ENCODE measurements at places on chromosomes 2 and 18. TPM values are rescaled to one million over a fixed set of nuclear protein-coding genes. Genes with fewer than 3 reads are reported as not detected.

DNA sequence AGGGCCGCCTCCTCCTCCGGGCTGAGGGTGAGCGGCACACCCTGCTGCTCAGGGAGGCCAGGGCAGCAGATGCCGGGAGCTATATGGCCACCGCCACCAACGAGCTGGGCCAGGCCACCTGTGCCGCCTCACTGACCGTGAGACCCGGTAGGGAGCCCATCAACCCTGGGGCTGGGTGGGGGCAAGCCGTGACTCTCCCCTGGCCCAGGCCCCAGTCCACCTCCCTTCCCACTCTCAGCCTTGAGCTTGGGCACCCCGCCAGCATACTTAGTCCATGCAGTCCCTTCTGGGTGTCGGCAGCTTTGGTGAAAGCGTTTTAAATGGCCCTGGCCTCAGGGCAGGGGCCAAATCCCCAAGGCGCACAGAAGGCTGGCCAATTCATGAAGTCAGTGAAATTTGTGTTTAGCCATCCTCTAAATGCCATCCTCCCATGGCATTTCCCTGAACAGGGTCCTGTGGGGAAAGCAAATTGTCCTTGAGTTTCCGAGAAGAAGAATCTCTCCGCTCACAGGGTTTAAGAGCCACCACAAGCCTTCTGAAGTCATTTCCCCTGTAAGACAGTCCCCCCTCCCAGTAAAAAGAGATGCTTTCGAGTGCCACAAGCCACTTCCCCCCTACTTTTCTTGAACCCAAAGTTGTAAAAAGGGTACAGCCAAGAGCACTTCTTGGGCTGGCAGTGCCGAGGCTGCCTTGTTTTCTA is 17.2 kb downstream of the SPEG start:
- peak overlapping the region; percentile 99 for H3K27ac ChIP-seq
- H3K36me3 ChIP-seq = peaks cover 46% of the 10 kb centered on the region
- peak; percentile 90 for DNase-seq
- H3K4me1 ChIP-seq = peaks cover 56% of the 10 kb centered on the region

GRCh38 chr2:132668987-132669907 is 758 bp downstream of the LYPD1 start:
- H3K27ac ChIP-seq = no peak overlapping the region
- no peaks in the 10 kb centered on the region for H3K36me3 ChIP-seq
- no peak for DNase-seq
- H3K4me3 ChIP-seq = peak overlapping the region; percentile 55
- H3K4me1 ChIP-seq = peaks cover 21% of the 10 kb centered on the region
- no peaks in the 10 kb centered on the region for H3K27me3 ChIP-seq

The CERKL gene
- total RNA-seq = not detected

DNA sequence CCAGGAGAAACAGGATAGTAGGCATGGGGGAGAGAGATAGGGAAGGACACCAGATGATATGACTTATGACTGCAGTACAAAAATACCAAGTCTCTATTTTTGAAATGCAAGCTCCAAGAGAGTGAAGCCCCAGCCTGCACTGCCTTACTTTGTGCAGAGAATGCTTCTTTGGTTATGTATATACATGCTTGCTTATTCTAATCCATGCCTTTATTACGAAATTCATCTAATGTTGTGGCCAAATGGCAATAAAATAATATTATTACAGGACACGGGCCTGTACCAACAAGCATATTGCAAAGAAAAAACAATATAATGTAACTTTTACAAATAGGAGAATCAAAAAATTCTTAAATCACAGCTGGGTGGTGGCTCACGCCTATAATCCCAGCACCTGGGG is 110.8 kb downstream of the BCL11A start:
- no peaks in the 10 kb centered on the region for H3K36me3 ChIP-seq
- no peak overlapping the region for H3K27ac ChIP-seq
- no peak for DNase-seq
- H3K4me3 ChIP-seq = no peak overlapping the region
- H3K4me1 ChIP-seq = no peaks in the 10 kb centered on the region
- no peaks in the 10 kb centered on the region for H3K27me3 ChIP-seq

- H3K27ac ChIP-seq = no peak overlapping the region
- H3K4me3 ChIP-seq = no peak overlapping the region
- H3K27me3 ChIP-seq = no peaks in the 10 kb centered on the region
- DNase-seq = no peak
- no peaks in the 10 kb centered on the region for H3K36me3 ChIP-seq
Observed at GRCh38 chr2:146262606-146263005, 1582.2 kb upstream of the ACVR2A start.

The KLHL41 gene
- 1.2 TPM for total RNA-seq

The CKAP2L gene
- total RNA-seq = 1.3 TPM
